Stimulated activated CD8-positive, alpha-beta memory T cell treated with anti-CD3 and anti-CD28 coated beads, Interleukin-7, amount 100 ng/mL, for 1 hour (primary cell): ENCODE measurements at places on chromosomes 2 and 18.

DNA sequence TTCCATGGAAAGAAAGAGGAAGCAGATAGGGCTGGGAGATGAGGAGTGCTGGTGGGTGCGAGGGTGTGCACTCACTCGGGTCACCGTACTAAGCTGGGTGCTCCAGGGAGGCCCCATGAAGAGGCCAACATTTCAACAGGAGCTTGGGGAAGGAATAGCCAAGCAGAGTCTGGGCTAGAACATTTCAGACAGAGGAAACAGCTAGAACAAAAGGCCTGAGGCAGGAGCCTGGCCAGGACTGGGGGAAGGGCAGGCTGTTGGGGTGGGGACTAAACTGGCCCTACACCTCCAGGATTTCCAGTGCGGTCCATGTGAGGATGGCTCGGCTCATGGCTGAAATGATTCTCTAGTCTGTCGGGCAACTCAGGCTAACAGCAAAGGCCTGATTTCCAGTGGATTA is 90.8 kb downstream of the ZFP36L2 start:
- DNase-seq: no peak

GRCh38 chr2:233464056-233464455 is 102.5 kb downstream of the USP40 start:
- no peak for DNase-seq

- DNase-seq: no peak
These were observed 119.3 kb upstream of the SIX2 start for GRCh38 chr2:45128580-45128997.

DNA sequence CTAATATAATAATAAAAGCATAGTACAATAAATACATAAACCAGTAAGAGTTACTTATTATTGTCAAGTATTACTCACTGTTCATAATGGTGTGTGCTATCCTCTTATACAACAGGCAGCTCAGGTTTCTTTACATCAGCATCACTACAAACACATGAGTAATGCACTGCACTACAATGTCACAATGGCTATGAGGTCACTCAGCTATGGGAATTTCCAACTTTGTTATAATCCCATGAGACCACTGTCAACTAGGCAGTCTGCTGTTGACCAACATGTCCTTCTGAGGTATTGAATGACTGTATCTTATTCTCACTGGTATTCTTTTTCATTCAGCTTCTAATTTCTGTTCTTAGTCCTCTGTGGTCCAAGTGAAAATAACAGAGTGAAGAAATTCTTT is 250.4 kb upstream of the DSEL start:
- DNase-seq: no peak

- no peak for DNase-seq
These were observed 38.1 kb downstream of the NUP35 start for GRCh38 chr2:183162362-183162761.

DNA sequence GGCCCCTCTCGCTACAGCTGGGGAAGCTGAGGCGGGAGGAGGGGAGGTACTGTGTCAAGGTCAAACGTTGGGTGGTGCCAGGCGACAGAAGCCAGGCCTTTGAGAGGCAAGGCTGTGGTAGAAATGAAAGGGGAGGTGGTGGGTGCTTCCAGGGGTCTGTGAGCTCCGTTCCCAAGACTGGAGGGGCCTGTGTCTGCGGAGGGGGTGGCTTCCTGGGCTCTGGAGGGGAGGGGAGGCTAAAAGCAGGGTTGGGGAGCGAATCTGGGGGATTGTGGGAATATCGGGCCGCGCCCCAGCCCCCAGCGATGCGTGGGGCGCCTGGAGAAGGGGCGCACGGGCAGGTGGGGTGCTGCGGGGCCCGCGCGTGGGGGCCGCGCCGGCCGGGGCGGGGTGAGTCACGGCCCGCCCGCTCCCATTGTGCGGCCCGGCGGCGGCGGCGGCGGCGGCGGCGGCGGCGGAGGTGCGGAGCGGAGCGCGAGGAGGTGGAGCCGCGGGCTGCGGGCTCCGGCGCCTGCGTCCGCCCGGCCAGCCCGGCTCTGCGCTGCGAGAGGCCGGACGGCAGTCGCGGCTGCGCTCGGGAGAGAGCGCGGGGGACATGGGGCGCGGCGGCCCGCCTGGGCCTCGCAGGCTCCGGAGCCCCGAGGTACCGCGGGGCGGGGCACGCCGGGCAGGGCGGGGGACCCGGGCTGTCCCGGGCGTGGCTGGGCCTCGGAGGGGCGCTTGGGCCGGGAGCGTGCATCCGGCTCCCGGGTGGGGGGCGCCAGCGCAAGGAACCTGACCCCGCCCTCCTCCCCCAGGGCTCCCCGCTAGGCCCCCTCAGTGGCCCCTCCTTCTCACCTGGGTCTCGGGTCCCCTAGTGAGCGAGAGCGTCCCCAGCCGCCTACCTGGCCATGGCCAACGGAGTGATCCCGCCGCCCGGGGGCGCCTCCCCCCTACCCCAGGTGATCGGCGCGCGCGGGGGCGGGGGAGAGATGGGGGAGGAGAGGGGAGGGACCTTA is at the start of gene SLC4A3:
Gene SLC4A3, plus strand, starts transcription at position 528 of the 998 bp plus-strand sequence. Its CDS starts 363 bp downstream, at position 891.
- no peak for DNase-seq

DNA sequence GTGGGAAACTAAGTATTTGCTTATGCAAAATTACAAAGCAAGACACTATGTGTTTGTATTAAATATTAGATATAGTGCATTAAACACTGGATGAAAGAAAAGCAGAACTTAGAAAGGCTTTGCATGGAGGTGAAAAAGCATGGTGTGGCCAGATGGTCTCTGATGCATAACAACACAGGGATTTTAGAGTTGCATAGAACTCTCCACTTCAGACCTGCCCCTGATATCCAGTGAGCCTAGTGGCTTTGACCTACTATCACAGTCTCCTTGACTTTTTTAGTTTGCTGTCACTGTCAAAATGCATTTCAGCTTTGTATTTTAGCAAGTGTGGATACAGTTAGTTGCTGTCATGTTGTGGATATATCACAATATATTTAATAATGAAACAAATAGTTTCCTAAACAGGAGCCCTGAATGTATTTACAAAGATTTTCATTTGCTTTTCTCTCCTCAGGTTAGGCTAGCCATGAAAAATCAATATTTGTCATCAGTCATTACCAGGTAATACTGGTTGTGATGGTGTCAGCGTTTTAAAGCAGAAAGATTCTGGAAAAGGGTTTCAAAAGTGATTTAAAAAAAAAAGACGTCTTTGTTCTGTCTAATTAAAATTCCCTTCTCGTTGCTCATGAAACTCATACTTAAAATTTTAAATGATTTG is 5.2 kb downstream of the CSRNP3 start:
- DNase-seq: no peak

GRCh38 chr2:64928813-64929212 is 60.4 kb upstream of the SLC1A4 start:
- DNase-seq: no peak

DNA sequence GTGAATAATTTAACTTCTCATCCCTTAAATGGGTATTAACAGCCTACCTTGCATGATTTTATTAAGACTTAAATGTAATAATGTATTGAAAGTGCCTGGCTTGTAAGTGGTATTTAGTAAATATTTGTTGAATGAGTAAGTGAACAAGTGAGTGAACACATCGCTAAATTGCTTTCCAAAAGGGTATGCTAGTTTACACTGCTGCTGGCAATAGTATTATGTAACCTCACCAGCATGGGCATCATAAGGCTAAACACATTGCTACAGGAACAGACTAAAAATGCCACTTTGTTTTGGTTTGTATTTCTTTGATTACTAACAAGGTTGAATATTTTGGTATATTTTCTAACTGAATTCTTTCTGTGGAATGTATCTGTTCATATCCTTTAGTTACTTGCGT is 9.8 kb downstream of the WDR43 start:
- no peak for DNase-seq

GRCh38 chr2:109646961-109647360 is 32.8 kb downstream of the SOWAHC start:
- no peak for DNase-seq

- DNase-seq: no peak
These were observed 35.8 kb upstream of the DYSF start for GRCh38 chr2:71417300-71418202.

DNA sequence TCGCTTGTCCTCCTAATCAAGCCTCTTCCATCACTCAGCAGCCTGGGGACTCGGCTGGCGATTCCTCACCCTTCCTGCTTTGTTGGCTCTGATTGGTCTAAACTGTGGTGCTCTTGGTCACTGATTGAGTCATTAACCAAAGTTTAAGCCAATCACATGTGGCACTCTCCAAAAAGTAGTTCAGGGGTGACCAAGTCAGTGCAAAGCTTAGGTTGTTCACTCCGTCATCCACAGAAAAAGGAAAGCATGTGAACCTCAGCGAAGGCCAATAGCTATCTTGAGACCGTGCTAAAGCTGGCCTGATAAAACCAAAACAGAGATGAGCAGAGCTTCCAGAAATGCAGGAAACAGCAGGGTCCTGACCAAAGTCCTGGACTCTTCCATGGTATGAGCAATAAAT is 4.9 kb downstream of the ALPK2 start:
- DNase-seq: no peak

DNA sequence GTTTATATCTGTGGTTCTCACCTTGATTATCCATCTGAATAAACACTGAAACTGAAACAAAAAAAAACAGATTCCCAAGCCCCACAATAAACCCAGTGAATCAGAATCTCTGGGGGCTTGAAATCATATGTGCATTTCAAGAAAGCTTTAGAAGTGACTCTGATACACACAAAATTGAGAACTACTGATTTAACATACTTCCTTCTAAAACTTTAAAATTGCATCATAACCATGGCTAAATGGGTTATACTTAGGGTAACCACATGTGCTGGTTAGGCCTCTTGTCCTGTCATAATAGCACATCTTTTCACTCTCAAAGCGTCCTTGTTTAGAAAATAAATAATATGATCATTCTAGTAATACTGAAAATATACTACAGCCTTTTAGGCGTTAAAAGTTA is 100.9 kb downstream of the ATAD2B start:
- DNase-seq: no peak

- no peak for DNase-seq
These were observed 151.2 kb upstream of the BOD1L2 start for GRCh38 chr18:56995579-56996188.

DNA sequence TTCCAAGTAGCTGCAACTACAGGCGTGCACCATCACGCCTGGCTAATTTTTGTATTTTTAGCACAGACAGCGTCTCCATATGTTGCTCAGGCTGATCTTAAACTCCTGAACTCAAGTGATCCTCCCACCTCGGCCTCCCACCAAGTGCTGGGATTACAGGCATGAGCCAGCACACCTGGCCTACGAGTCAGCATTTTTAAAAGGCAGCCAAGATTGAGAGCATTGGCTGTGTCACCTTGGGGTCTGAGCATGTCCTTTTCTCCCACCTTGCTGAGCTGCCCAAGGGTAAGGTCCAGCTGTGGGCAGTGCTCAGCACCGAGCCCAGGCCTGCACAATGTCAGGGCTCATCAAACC is 142.8 kb upstream of the LMAN1 start:
- DNase-seq: no peak

GRCh38 chr2:8132879-8133278 is 549.0 kb upstream of the ID2 start:
- DNase-seq: no peak

GRCh38 chr2:207432453-207432852 is 97.3 kb upstream of the CREB1 start:
- no peak for DNase-seq

GRCh38 chr2:239124152-239124899 is 276.4 kb downstream of the TWIST2 start:
- DNase-seq: no peak

DNA sequence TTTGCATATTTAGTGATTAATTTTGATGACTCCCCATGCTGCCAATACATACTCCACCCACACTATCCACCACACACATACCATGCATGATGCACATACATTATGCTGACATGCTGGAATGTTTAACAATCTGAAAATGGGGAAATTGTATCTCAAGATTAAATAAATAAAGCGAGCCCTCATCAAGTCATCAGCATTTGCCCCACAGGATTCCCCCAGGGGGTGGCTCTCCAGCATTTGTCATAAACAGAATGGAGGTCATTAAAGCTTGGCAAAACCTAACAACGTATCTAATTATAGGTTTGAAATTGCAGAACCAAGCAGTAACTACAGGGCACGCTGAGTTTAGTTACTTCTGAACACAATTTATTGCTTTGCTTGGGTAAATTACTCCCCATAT is 141.2 kb upstream of the TACR1 start:
- DNase-seq: no peak
